SJCRH30 (cell line): ENCODE measurements at places on chromosomes 16 and 17. TPM values are rescaled to one million over a fixed set of nuclear protein-coding genes. Genes with fewer than 3 reads are reported as not detected.

TBC1D3L gene
- total RNA-seq, result 3.0 and 5.6 TPM in 2 replicates

ALDH3A1 gene
- total RNA-seq, result not detected in 2 replicates

STH gene
- total RNA-seq, result 0.43 TPM in 1 of 2 replicates, not detected in the other

SMPD3 gene
- total RNA-seq, result 0.04 and 0.08 TPM in 2 replicates

KRT32 gene
- not detected in 2 replicates for total RNA-seq

TP53TG3 gene
- not detected in 2 replicates for total RNA-seq

CACNA1G gene
- total RNA-seq, result 3.5 and 4.2 TPM in 2 replicates

MYH3 gene
- 0.57 and 1.4 TPM in 2 replicates for total RNA-seq

SEBOX gene
- total RNA-seq, result not detected in 2 replicates

CHST5 gene
- not detected in 2 replicates for total RNA-seq

- no peak for DNase-seq
These were observed at the start of gene LLGL2 for GRCh38 chr17:75524970-75525805. Gene LLGL2 (plus strand): TSS chr17:75525697. CDS start chr17:75543427, 17,730 bp downstream.

DNA sequence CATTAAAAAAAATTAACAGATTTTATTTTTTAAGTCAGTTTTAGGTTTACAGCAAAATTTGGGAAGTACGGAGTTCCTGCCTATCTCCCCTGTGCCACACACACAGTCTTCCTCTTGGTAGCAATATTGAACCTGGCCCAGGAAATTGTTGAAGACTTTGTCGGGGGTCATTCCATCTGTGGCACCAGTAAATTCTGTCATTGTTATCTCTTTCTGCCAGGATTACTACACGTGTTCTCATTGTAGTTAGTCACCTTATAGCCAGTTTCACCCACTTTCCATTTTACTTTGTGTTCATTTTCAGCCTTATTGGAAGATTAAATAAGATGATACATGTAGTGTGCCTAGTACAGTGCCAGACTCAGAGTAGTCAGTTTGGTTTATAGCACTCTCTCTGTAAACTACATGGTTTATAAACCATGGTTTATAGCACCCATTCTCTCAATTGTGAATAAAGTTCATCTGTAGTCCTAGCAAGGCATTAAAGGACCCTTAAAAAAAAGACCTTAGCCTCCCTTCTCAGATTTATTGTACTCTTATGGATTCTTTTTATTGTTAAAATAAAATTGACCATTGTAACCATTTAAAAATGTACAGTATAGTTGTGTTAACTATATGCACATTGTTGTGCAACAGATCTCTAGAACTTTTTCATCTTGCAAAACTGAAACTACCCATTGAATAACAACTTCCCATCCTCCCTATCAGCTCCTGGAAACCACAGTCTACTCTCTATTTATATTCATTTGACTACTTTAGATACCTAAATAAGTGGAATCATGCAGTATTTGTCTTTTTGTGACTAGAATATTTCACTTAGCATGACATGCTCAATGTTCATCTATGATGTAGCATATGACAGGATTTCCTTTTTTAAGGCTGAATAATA, 36.1 kb downstream of the NLK start:
- DNase-seq, result no peak

DNA sequence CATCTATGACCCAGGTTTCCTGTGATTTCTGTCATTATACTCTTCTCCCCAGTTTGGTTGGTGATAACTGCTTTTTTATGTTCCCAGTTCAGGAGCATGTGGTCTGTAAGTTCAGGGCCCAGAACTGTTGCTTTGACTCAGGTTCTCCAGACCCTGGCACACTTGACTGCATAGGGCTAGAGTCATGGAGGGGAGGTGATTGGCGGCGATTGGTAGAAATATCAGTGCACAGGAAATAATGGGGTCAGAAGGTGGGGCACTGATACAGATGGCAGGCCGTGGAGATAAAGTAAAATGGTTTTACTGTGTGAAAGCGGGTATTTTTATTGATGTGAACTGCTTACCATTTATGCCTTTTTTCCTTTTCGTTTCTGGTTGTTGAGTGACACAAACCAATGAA, 28.7 kb downstream of the TAC4 start:
- DNase-seq, result no peak

- DNase-seq, result no peak
These were observed 565.6 kb downstream of the WWOX start for GRCh38 chr16:78664811-78665772.

GRCh38 chr16:3879887-3880564, 487 bp downstream of the CREBBP start:
- peak; percentile 64 for DNase-seq

DNA sequence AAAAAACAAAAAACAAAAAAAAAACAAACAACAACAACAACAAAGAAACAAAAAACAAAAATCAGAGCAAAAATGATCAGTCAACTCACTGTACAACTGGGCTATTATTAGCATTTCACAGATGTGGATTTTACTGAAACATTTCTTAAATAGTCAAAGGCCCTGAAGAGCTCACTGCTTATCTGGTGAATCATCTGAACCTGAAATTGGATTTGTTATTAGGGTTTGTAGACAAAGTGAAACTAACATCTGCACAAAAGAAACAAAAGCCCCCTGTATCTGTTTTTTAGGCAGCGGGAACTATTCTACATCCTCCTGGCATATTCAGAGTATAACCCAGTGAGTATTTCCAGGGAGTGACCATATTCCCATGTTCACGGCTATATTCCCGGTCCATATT, 32.6 kb upstream of the KSR1 start:
- DNase-seq, result no peak

DNA sequence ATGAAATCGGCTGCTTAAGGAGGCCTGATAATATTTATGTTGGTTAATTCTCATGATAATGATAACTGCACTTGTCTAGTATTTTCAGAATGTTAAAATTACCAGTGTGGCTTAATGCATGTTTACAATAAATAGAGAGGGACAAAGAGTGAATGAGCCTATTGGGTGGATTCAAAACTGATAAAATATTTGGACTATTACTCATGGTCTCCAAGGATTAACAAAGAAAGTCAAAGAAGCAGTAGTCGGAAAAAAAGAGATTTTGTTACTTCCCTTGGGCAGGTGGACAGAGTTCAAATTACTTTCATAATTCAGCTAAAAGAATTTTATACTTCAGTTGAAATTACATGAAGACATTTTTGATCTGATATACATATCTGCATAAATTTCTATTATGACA, 258.2 kb upstream of the PMFBP1 start:
- DNase-seq, result no peak

GRCh38 chr16:51062039-51062438, 89.0 kb downstream of the SALL1 start:
- no peak for DNase-seq

DNA sequence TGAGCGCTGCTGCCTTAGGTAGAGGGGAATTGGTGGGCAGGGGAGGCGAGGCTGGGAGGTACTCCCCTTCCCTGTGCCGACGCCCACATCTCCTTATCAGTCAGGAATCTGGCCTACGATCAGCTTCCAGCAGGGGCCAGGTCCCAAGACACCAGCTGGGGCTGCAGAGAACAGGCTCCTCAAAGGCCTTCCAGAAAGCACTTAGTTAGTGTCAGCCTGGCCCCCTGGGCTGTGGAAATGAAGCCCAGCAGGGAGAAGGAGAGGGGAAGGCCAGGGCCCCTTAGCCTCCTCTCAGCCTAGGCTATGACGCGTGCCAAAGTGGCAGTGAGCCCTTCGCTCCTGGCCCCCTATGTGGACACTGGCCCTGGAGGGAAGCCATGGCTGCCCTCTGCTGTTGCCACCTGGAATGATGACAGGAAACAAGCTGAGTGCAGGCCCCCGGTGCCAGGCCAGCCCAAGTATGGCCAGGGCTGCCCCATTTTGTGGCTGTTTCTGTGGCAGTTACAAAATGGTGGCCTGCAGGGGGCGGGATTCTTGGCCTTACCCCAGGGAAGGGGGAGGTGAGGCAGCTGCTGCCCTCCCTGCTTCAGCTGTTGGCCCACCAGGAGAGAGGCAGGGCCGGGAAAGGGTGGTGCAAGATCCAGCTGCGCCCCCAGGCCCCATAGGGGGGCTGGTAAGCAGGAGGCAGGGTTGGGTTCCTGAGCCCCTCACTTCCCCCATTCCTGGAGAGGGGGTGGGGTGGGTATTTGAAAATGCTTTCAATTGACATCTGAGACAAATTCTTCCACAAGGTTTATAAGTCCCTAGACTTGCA, 11.3 kb downstream of the TBX4 start:
- DNase-seq, result peak; percentile 58

DNA sequence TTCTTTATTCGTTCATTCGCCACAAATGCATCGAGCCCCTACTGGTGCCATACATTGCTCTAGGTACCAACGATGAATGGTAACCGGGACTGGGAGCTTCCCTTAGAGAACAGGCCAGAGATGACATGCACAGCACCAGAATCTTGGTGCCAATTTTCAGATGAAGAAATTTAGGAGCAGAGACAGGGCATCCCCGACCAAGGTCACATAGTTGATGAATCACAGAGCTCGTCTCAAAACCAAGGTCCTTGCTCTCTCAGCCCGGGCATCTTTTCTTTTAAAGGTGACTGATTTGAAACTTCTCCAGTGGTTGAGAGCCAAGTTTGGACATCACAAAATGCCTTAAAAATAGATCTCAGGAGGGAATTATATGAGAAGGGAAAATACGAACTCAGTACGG, 73.2 kb upstream of the C16orf82 start:
- no peak for DNase-seq

DNA sequence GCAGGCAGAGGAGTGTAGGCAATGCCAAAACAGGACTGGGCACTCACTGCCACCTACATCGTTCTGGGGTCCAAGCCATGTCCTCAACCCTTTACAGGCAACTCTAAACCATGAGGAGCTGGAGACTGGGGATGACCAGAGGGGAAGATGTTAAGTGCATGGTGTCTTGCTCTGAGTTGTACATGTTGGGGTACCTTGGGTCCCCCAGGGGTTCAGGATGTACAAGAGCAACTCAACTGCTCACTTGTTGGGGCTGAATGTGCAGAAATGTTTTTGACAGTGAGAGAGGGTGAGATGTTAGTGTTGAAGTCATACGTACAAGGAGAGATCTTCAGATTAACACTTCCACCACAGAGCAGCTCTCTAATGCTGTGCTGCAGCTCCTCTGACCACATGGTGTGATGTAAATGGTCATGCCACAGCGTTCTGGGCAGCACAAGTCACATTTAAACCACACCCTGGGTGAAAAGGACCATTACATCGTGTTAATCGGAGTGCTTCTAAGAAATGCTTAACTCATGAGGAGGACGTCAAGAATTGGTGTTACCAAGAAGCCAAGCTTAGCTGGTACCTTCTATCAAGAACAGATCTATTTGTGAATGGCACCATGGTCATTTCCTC, 2.4 kb downstream of the CCL18 start:
- no peak for DNase-seq

- peak; percentile 47 for DNase-seq
These were observed 122.4 kb downstream of the HIC1 start for GRCh38 chr17:2177235-2177811.

GRCh38 chr17:4135489-4135888, 7.3 kb downstream of the ZZEF1 start:
- no peak for DNase-seq

DNA sequence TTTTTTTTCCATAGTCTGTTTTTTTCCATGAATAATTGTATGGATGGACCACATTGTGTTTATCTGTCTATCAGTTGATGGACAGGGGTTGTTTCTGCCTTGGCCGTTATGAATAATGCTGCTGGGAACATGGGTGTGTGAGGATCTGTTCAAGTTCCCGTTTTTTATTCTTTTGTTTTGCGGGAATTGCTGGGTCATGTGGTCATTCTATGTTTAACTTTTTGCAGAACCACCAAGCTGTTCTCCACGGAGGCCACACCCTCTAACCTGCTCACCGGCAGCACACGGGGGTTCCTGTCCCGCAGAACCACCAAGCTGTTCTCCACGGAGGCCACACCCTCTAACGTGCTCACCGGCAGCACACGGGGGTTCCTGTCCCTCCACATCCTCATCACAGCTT, 5.9 kb upstream of the MSLN start:
- DNase-seq, result no peak

DNA sequence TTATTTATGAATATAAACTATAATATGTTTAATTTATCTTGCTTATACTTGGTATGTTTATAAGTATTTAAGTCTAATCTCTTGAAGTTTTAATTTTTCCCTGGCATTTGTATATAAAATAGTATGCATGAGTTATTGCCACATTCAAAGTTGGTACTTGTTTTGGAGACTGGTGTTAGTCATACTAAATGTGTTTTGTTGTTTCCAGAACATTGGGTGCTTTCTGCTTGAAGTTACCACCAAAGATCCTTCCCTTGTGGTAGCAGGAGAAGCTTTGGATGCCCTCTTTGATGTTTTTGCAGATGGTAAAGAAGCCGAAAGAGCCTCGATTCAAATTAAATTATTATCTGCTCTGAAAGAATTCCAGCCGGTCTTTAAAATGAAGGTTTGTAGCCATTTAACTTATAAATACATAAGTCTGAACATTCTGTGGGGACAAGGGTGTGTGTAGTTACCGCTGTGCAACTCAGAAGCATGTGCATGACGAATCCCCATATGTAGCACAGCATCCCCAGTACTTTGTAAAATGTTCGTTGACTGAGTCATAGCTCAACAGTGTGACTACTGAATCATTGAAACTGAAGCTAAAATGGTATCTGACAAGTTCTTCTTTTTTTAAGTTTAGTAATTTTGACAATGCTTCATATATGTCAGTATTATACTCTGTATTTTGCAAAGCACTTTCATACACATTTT, 36.4 kb downstream of the HEATR3 start:
- DNase-seq, result no peak

DNA sequence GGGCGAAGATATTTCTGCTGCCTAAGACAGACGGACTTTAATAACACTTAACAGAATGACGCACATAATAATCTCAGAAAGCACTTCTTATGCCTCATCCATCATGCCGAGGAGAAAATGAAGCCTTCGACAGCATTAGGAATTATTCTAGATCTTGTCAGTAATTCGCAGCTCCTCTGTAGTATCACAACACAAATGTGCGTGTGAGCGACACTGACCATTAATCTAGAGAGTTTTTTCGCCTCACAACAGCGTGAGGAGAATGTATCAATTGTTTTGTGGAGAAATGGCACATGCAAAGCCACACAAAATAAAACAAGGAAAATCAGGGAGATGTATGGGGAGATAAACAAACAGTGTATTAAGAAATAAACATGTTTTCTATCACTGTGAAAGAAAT, 410.2 kb upstream of the PSMD7 start:
- no peak for DNase-seq

DNA sequence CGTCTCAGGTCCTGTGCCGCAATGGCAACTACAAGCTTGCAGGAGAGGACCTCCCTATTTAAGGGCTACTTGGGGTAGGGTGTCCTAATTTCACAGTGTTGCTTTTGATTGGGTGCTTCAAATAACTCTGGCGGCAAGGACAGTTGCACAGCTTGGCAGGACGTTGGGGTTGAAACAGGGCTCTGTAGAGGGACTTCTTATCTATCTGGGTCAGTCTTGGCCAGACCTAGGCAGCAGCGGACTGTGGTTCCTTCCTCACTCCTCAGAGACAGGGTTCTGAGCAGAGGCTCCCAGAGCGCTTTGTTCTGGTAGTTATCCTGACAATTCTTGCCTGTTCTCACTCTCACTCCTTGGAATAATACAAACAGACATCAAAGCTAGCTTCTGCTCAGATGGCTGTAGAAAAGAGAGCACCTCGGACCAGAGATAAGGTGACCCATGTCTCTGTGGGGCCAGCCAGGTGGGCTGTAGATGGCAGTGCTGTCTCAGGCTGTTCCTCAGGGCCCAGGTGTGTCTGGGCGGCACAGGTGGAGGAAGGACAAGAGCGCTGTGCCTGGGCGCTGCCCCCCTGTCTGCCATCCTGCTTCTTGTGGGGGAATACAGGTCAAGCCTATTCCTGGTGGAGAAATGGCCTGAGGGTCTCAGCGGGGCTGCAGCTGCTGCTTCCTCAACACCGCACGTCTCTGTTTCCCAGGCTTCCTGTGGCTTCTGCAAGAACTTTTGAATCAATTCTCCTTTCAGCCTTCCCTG, 61.0 kb downstream of the PLD6 start:
- peak; percentile 44 for DNase-seq

- peak; percentile 42 for DNase-seq
These were observed 11.0 kb downstream of the DCAKD start for GRCh38 chr17:45040459-45040858.
